Epithelial cell of umbilical artery (primary cell): ENCODE measurements at places on chromosomes 12 and 14. TPM values are rescaled to one million over a fixed set of nuclear protein-coding genes. Genes with fewer than 3 reads are reported as not detected.

CCDC77 gene
- total RNA-seq = 8.1 and 8.5 TPM in 2 replicates

CD163 gene
- not detected in 2 replicates for total RNA-seq

LRRC10 gene
- not detected in 2 replicates for total RNA-seq

CSRP2 gene
- total RNA-seq = 6.8 and 15.7 TPM in 2 replicates

RNF212B gene
- total RNA-seq = not detected in 2 replicates

TMCC3 gene
- total RNA-seq = 20.5 and 26.6 TPM in 2 replicates

RDH12 gene
- total RNA-seq = not detected in 2 replicates

TMEM132C gene
- total RNA-seq = not detected in 2 replicates
